ENCODE measurements at places on chromosomes 11 and 22. TPM values are rescaled to one million over a fixed set of nuclear protein-coding genes. Genes with fewer than 3 reads are reported as not detected.

Gene SLC6A5
- not detected for total RNA-seq

Gene HPX
- total RNA-seq: 0.24 TPM

Gene B3GAT3
- 35.3 TPM for total RNA-seq

Gene KIRREL3
- 0.03 TPM for total RNA-seq

Gene GUCY1A2
- not detected for total RNA-seq

Gene LRRC56
- total RNA-seq: 0.48 TPM

Gene RIN1
- total RNA-seq: 40.6 TPM

Gene CRYAB
- 0.85 TPM for total RNA-seq

Gene DCHS1
- 0.11 TPM for total RNA-seq

Gene SLC1A2
- total RNA-seq: not detected

Gene HEPN1
- not detected for total RNA-seq

Gene SMIM35
- total RNA-seq: not detected

Gene FGF4
- not detected for total RNA-seq

Gene INS
- total RNA-seq: not detected

Gene GLYATL1
- 0.18 TPM for total RNA-seq

Gene PNPLA5
- not detected for total RNA-seq

Gene TSPAN32
- total RNA-seq: not detected

Gene PAMR1
- total RNA-seq: 0.68 TPM

Gene WT1
- not detected for total RNA-seq

Gene HEPACAM
- not detected for total RNA-seq

Gene SSTR3
- not detected for total RNA-seq

Gene RTL10
- 24.7 TPM for total RNA-seq

Gene RDX
- 81.5 TPM for total RNA-seq

Gene USH1C
- not detected for total RNA-seq

Gene LSP1
- 1.1 TPM for total RNA-seq

Gene OR51B4
- total RNA-seq: not detected

Gene NXPE4
- total RNA-seq: not detected

Gene KRTAP5-1
- total RNA-seq: not detected

Gene PHF21B
- 0.27 TPM for total RNA-seq

Gene CBX7
- 1.2 TPM for total RNA-seq

Gene HTR3A
- total RNA-seq: not detected

Gene ADAMTS8
- total RNA-seq: not detected
